ENCODE measurements at places on chromosomes 11 and 22.
A peak's percentile ranks its signal among the peaks of the same experiment; 100 is the strongest.

DNA sequence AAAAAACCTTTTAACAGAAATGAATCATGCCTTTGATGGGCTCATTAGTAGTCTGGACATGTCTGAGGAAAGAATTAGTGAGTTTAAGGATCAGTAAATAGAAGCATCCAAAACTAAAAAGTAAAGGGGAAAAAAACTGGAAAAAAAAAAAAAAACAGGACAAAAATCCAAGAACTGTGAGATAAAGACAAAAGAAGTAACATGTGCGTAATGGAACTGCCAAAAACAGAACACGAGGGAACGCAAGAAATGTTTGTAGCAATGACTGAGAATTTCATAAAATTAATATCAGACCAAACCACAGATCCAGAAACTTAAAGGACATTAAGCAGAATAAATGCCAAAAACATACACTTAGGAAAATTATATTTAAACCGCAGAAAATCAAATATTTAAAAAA is 77.4 kb downstream of the MS4A13 start:
- DNase-seq: no peak

DNA sequence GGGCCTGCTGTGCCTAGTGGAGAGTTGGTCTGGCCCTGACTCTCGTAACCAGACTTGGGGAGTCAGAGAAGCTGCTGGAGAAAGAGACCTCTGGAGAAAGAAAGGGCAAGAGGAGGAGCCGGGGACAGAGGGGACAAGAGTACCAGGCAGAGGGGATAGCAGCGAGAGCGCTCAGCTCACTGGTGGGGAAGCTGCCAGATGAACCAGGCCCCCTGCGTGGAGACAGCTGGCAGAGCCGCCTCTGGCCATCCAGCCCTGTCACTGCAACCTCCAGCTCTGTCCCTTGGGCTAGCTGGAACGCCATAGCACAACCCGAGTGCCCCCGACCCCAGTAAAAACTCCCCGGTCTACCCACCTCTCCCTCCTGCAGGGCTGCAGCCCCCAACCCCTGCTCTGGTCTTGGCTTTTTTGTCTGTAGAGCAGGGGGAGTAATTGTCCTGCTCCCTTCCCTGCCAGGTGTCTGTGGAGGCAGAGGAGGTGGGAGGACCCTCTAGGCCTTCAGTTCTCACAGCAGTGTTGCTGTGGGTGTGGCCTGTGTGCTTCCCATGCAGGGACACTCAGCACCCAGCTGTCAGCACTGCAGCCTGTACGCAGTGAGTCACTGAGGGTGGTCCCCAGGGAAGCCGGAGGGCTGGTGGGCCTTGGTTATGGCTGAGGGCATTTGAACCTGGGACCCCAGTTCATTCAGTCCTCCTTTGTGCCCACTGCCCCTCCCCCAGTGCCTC is 4.8 kb upstream of the SUN2 start:
- DNase-seq: no peak

GRCh38 chr11:130338667-130339066 is 23.9 kb upstream of the ZBTB44 start:
- no peak for DNase-seq

GRCh38 chr11:97909614-97910399 is 1110.9 kb upstream of the CNTN5 start:
- no peak for DNase-seq

DNA sequence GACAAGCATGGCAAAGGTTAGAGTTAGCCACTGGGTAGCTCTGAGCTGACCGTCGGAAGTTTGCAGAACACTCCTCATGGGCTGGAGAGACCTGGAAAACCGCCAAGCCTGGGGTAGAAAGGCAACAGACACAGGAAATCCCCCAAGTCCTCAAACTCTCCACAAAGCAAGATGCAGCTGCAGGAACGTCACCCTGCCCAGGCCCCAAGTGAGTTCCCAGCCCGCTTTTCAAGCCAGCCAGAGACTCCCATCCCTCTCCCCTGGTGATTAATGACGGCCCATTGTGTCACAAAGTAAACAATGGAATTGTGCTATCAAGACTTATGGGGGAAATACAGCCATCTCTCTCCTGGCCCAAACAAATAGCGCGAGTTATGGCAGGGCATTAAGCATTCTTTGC is 633.0 kb downstream of the TBC1D22A start:
- no peak for DNase-seq

GRCh38 chr11:110752890-110753289 is 40.7 kb upstream of the ARHGAP20 start:
- DNase-seq: no peak

- no peak for DNase-seq
These were observed 17.1 kb downstream of the CRELD2 start for GRCh38 chr22:49935561-49935960.

DNA sequence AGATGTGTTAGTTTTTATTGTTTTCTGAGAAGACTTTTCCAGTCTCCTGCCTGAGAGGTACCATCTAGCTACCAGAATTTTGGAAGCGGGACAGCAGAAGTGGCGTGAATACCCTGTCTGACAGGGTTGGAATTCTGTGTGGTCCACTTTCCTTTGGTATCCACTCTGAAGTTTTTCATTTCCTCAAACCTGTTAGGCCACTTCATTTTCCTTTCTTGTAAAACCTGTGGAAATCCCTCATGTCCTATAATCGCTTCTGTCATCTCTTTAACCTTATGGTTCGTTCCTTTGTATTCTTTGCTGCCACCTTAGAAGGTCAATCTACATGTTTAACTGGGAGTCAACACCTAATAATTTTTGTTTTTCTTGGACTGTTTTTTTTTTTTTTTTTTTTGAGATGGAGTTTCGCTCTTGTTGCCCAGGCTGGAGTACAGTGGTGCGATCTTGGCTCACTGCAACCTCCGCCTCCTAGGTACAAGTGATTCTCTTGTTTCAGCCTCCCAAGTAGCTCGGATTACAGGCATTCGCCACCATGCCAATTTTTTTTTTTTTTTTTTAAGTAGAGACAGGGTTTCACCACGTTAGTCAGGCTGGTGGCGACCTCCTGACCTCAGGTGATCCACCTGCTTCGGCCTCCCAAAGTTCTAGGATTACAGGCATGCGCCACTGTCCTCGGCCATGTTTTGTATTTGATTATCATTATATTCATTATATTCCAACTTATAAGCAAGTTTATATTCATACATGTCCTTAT is 7.1 kb downstream of the SFI1 start:
- no peak for DNase-seq

DNA sequence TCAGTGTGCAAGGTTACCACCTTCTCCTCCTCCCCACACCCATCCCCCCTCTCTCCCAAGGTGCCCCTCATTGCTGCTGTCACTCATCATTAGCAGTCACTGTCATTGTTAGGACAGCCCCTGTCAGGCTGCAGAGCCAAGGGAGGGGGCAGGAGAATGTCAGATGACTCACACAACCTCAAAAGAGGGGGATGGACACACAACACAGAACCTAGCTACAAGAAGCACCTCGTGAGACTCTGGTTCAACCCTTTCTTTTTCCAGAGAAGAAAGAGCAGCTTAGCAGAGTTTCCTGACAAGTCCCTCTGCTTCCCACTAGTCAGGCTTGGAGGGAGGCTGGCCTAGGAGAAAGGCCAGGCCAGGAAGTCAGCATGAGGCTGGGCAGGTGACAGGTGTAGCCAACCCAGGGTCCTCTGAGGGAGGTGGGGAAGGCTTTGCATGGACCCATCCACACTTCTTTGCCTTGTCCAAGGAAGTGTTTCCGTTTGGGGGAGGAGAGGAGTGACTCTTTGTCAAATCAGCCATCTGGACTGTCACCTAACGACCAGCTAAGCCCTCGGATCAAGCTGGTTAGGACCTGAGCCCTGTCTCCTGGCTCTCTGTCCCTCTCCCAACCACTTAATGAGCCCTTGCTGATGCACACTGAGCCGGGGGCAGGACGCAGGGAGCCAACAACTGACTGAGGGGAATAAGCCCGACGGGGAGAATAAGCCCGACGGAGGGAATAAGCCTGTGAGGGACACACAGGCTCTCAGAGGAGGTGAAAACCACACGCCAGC is 18.3 kb downstream of the ADORA2A start:
- no peak for DNase-seq

- no peak for DNase-seq
These were observed 48.8 kb downstream of the MN1 start for GRCh38 chr22:27752771-27753170.

DNA sequence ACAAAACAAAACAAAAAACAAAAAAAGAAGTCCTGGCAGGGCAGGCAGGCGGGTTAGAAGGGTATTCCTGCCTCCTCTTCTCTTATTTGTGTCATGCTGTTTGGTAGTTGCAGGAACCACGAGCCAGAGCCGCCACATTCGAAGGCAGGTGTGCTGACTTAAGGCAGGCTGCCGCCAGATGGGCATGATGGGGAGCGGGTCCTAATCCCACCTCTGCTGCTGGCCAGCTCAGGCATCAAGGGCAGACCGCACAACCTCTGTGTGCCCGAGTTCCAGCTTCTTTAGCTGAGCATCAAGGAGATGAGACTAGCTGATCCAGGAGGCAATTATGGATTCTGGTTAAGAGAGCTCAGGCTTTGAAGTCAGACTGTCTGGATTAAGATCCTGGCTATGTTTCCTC is 12.1 kb downstream of the OAF start:
- DNase-seq: no peak

DNA sequence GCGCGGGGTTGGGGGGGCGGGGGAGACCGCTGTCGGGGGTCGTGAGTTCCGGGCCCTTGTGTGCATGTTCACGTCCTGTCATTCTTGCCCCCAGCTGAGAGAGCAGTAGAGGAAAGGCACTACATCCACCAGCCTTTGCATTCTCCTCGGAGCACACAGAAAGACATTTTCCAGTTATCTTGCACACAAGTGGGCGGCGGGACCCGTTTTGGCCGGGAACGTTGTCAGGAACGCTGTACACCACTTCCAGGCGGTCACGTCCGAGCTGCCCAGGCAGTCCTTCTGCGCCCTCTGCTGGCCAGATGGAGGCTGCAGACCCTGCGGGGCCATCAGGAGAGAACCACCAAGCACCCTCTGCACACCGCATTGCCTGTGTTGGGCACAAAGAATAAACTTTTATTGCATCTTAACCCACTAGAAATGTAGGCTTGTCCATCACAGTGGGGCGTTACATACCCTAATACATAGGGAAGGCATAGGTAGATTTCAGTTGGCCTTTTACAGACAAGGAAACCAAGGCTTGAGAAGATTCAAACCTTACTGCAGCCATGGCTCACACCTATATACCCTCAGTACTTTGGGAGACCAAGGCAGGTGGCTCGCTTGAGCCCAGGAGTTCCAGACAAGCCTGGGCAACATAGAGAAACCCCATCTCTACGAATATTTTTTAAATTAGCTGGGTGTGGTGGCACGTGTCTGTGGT is 2.8 kb upstream of the CDKN1C start:
- peak; percentile 80 for DNase-seq

- DNase-seq: no peak
These were observed 66.2 kb downstream of the FZD4 start for GRCh38 chr11:86889001-86889341.

DNA sequence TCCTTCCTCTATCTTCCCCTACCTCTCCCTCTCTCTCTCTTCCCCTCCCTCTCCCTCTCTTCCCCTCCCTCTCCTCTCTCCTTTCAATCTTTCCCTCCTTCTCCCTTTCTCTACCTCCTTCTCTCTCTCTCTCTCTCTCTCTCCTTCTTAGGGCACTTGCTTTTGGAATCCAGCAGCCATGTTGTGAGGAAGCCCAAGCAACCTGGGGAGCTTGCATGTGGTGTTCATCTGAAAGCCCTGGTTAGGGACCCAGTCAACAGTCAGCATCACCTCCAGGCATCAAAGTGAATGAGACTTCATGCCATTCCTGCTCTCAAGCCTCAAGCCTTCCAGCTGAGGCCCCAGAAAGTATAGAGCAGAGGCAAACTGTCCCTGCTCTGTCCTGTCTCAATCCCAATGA is 65.6 kb upstream of the SHISAL1 start:
- DNase-seq: no peak

- DNase-seq: no peak
These were observed 187.6 kb downstream of the MSANTD4 start for GRCh38 chr11:105834461-105834860.

DNA sequence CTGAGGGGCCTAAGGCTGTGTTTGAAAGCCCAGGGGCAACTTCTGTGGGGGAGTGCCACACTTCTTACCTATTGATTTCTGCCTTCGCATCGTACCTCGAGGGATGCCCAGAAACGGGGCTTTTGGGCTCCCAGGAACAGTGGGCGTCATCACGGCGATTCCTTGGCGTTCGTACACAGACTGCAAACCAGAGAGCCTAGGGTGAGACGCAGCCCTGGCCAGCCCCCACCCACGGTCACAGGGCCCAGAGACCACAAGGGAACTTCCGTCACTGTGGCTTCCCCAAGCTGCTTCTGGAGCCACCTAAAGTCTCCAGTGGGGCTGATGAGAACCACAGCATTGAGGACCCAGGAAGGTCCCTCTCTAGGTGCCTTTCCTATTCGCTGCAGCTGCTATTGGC is 91.9 kb downstream of the CTTN start:
- no peak for DNase-seq

- DNase-seq: no peak
These were observed 29.2 kb upstream of the UPB1 start for GRCh38 chr22:24465975-24466374.
